ENCODE measurements at places on chromosomes 2 and 18. TPM values are rescaled to one million over a fixed set of nuclear protein-coding genes. Genes with fewer than 3 reads are reported as not detected.

- no peak for DNase-seq
Observed at GRCh38 chr2:127535422-127535901, at the start of gene MYO7B. Gene MYO7B (plus strand): TSS chr2:127535683. CDS start chr2:127559723, 24,040 bp downstream.

The HRH4 gene
- total RNA-seq, result not detected

- DNase-seq, result no peak
Observed at GRCh38 chr2:15599994-15600393, 8.3 kb downstream of the DDX1 start.

- no peak for DNase-seq
Observed at GRCh38 chr18:26022585-26022984, 67.8 kb downstream of the SS18 start.

- DNase-seq, result no peak
Observed at GRCh38 chr2:221495731-221496130, 76.4 kb downstream of the EPHA4 start.

The KHK gene
- total RNA-seq, result 14.5 TPM

- DNase-seq, result no peak
Observed at GRCh38 chr2:134148172-134148571, 105.7 kb upstream of the MGAT5 start.

The DYSF gene
- total RNA-seq, result 4.8 TPM

DNA sequence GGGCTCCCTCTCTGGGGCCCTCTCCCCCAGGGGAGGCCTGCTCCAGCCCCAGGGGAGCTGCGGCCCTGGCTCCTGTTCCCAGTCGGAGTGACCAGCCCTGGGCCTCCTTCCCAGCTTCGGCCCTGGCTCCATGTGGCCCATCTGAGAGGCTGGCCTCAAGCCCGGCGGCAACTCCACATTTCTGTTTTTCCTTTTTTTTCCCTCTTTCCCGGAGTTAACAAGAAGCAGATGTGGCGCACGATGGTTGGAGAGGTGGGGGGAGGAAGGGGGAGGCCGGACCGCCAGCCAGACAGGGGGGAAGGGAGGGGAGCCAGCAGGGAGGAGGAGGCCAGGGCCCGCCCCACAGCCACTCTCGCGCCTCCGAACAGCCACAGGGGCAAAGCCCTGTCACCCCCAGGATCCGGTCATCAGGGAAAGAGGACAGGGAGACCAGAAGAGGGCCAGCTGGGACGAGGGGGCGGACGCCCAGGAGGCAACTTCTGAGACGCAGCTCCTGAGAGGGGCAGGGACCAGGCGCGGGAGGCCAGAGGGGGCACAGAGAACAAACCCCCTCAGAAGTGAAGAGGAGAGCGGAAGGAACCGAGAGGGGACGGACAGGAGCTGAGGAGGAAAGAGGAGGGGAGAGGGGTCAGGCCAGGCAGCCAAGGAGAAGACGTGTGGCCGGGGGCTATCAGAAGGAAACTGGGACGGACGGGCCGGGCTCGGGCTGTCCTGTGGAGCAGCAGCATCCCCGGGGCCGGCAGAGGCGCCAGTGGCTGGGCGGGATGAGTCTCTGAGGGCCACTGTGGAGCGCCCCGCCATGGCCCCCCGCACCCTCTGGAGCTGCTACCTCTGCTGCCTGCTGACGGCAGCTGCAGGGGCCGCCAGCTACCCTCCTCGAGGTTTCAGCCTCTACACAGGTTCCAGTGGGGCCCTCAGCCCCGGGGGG lies at the start of gene EMILIN1:
TSS of gene EMILIN1 (plus strand) at position 349 of the 928 bp plus-strand sequence. CDS start at position 800, 451 bp downstream.
- no peak for DNase-seq

DNA sequence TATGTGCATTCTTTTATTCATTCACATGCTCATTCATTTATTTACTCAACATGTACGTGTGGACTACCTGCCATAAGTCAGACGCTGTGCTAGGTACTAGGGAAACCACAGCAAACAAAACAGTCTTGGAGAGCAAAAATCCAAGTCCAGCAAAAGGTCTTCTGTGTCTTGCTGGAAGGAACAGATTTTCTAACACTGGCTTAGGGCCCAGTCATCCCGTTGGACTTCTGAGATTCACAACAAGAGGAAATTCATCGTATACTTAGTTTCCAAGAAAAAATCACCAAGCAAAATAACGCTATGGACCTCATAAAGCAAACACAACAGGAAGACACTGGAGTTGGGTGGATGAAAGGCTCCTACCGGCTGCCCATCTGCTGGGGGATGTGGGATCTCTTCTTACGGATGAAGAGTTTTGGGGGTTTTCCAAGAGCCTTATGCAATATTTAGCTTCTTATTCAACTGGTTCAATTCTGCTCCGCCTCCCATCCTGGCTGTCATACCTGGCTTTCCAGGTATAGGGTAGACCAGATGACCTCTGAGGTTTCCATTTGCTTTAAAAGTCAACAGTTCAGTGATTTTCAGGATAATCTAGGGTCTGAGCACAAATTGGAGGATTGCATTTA lies 262.7 kb downstream of the HAUS1 start:
- no peak for DNase-seq

GRCh38 chr2:121598087-121598486 lies 51.2 kb downstream of the CLASP1 start:
- no peak for DNase-seq

DNA sequence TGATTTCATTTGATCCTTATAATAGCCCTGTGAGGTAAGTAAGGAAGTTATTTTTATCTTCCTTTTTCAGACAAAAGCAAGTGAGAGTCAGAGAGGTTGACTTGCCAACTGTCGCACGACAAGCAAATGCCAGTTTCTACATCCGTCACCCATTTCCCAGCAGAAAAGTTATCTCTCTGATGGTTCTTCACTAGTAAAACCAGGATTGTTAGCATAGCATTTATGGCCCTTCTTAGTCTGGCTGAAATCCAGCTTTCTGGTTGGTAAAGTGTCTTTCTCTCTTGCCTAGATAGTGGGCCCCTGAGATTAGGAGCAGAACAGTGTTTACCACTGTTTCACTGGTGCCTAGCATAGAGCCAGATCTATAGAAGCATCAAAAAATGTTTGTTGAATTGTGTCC lies 7.1 kb upstream of the XDH start:
- DNase-seq, result no peak

- no peak for DNase-seq
Observed at GRCh38 chr18:12423393-12423792, 15.7 kb downstream of the PRELID3A start.

- no peak for DNase-seq
Observed at GRCh38 chr18:48024009-48024512, 93.6 kb upstream of the SMAD2 start.

GRCh38 chr2:181984060-181984459 lies 1.6 kb upstream of the PPP1R1C start:
- no peak for DNase-seq

The ING5 gene
- total RNA-seq, result 44.4 TPM

DNA sequence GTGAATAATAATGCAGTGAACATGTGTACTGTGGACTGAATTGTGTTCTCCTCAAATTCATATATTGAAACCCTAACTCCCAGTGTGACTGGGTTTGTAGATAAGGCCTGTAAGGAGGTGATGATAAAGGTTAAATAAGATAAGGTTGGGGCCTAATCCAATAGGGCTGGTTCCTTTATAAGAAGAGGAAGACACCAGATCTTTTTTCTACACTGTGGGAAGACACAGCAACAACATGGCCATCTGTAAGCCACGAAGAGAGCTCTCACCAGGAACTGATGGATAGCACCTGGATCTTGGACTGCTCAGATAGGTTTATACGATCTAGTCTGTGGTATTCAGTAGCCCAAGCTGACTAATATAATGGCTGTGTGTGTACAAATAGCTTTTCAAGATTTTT lies 66.8 kb downstream of the BMPR2 start:
- DNase-seq, result no peak

GRCh38 chr2:111703759-111704158 lies 180.2 kb downstream of the ANAPC1 start:
- no peak for DNase-seq

The PREB gene
- 80.6 TPM for total RNA-seq

The SERPINB5 gene
- not detected for total RNA-seq

GRCh38 chr2:59282374-59283057 lies 1041.4 kb upstream of the FANCL start:
- DNase-seq, result no peak

The IL1R2 gene
- total RNA-seq, result 0.85 TPM

GRCh38 chr2:215695861-215696260 lies 260.0 kb upstream of the FN1 start:
- DNase-seq, result no peak

The DNAH6 gene
- total RNA-seq, result 0.51 TPM

DNA sequence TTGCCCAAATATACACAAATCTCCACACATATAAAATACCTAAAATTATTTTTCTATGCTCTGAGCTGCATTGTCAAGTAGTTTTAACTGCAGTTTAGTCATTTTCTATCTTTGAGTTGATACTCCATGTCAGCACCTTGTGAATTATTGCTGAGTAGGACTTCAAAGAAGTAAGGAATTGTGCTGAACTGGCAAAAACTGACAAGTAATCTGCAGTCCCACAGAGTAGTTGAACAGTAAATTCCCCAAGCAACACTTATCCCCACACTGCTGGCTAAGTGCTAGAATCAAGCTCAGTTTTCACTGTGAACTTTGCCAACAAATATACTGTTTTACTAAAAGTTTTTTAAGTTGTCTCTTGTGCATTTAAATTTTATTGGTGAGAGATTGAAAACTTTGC lies 141.8 kb upstream of the ST6GAL2 start:
- no peak for DNase-seq

- DNase-seq, result no peak
Observed at GRCh38 chr18:49135877-49136276, 185.1 kb upstream of the SMAD7 start.

GRCh38 chr2:207812726-207813080 lies 43.0 kb upstream of the FZD5 start:
- DNase-seq, result no peak

Measured in CD8-positive, alpha-beta memory T cell (primary cell).